ENCODE measurements at places on chromosomes 5 and 9.
A peak's percentile ranks its signal among the peaks of the same experiment; 100 is the strongest.

GRCh38 chr5:41754857-41755256 lies 115.4 kb downstream of the OXCT1 start:
- no peak for DNase-seq

DNA sequence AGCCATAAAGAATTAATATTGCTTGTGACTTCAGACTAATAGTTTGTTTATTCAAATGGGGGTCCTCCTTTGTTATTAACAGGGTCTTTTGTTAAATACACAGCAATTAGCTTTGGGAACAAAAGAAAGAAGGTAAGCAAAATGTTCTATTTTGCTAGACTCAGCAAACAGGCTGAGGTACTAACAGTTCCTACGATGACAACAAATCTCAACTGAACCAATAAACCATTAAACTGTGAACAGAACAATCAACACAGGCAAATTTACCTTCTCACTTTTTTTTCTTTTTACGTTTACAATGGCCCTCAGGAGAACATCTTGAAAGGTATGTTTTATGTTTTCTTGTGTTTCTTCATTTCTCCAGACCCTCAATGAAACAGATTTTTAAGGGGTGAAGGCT lies 207.2 kb downstream of the NFIB start:
- no peak for DNase-seq

- no peak for DNase-seq
These were observed 66.9 kb upstream of the EPB41L4A start for GRCh38 chr5:112485934-112486355.

DNA sequence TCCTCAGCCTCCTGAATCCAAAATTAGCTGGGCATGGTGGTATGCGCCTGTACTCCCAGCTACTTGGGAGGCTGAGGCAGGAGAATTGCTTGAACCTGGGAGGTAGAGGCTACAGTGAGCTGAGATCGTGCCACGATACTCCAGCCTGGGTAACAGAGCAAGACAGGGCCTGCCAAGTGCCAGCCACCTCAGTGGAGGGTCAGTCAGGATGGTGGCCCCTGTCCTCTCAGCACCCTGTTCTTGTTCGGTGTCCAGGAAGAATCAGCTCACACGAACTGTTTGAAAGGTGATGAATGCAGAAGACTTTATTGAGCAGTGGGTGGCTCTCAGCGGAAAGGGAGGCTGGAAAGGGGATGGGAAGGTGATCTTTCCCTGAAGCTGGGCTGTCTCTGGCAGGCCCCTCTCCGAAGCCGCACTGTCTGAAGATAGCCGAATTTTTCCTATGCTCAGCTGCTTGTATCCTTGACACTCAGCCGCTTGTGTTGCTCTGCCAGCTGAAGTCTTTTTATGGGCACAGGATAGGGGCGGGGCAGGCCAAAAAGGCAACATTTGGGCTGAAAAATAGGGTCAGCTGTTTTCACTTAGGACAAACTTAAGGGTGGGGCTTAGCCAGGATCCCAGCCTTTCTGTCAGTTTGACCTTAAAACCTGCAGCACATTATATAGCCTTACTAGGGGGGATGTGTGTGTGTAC lies 50.9 kb downstream of the UBE2R2 start:
- DNase-seq: no peak

DNA sequence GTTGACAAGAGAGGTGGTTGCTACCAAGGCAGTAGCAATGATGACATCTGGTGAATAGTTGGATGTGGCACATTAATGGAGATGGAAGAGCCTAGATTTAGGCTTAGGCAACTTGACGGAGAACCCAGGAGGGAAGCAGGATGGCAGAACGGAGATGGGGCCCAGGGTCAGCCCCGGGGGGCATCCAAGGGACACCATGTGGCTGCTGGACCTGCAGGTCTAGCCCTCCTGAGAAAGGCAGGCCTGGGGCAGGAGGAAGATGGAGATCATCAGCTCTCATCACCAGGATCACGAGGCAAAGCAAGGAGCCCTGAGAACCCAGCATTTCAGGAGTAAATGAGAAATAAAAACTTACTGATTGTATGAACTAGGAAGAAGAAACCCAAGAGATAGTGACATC lies 216.2 kb downstream of the AUH start:
- no peak for DNase-seq

DNA sequence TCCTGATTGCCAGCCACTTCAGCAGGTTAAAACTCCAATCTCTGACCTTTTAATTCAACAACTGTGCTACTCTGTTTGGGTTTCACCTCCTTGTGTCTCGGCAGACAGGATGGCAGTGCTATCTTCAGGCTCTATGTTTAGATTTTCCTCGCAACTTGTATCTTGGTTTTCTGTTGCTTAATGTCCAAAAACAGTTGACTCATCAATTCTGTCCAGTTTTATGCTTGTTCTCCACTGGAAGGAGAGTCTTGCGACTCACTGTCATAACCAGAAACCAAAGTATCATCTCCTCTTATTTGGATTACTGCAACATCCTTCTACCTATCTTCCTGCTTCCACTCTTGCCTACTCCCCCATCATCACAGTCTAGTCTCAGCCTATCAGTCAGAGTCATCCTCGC lies 130.9 kb upstream of the ADAMTS16 start:
- no peak for DNase-seq

DNA sequence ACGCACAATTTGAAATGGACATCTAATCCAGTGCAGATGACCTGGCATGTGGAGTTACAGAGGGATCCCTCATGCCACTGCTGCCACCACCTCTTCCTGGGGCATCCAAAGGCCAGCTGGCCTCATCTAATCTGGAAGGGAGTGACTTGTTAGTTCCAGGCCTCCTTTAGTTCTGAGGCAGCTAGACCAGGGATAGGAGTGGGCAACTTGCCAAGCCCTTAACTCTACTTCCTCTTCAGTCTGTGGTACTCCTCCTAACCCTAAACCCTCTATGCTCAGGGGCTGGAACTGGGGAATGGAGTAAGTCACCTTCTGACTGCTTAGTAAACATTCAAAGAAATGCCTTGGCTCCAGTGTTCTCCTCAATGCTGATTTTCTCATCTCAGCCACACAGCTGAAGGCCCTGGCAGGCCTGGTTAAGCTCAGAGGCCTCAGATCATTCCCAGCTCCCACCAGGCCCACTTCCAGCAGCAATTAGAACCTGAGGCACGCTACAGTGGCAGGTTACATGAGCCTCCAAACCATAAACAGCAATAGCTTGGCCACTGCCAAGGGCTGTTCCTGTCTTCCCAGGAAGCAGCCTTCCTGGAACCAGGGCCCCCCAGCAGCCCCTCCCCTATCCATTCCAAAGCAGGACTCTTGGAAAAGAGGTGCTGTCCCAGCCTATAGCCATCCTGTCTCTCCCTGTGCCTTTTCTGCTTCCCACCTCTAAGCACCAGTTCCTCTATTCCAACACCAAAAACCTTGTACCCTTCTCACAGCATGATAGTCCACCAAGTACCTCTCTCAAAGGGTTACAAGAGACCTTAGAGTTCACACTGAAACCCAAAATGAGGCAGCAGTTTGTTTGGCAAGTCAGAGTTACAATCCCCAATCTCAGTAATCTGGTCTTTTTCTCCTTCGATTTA lies 2.0 kb downstream of the EIF4EBP3 start:
- no peak for DNase-seq

GRCh38 chr5:95647886-95648860 lies 1.6 kb downstream of the RFESD start:
- DNase-seq: no peak

DNA sequence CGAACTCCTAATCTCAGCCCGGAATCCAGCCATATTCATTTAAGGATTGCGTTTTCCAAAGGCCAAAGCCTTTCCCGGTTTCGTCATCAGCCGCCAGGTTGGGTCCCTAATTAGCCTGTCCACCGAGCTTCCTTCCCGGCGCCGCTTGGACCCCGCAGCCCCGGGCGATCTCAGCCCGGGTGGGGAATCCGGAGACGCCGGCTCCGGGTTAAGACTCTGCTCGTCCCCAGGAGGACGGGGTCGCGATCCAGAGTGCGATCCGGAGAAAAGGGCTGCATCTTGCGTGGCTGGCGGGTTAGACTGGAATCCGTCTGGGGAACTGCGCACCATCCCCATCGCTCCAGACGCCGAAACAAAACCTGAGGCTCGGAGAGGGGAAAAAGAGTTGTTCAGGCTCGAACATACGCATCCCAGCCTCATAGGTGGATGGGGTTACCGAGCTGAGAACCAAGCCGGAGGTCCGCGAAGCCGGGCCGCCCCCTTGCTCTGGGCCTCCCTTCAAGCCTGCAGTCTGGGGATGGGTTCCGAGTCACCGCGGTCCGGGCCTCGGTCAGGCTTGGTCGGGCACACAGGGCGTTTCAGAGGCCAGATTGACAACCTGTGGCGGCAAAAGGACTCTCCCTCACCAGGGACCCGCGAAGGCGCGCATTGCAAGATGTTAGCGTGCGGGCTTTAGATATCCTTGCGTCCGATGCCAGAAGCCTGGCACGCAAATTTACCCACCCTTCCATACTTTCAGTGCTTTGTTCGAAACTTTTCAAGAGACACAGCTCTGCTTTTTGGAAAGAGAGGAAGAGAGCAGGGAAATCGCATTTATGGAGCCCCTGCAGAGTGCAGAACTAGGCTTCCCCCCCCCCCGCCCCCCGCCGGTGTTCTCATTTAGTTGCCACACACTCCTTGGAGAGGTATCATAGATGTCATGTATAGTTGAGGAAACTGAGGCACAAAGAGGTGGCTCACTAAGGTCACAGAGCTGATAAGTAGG lies 7.9 kb downstream of the MSX2 start:
- no peak for DNase-seq

- DNase-seq: no peak
These were observed 89.4 kb downstream of the MACROH2A1 start for GRCh38 chr5:135309391-135310327.

GRCh38 chr5:172939071-172939470 lies 20.2 kb upstream of the RPL26L1 start:
- no peak for DNase-seq

GRCh38 chr5:74310997-74311930 lies 329.3 kb downstream of the ENC1 start:
- DNase-seq: no peak

- DNase-seq: no peak
These were observed 8.4 kb downstream of the ZNF474 start for GRCh38 chr5:122137702-122138101.

DNA sequence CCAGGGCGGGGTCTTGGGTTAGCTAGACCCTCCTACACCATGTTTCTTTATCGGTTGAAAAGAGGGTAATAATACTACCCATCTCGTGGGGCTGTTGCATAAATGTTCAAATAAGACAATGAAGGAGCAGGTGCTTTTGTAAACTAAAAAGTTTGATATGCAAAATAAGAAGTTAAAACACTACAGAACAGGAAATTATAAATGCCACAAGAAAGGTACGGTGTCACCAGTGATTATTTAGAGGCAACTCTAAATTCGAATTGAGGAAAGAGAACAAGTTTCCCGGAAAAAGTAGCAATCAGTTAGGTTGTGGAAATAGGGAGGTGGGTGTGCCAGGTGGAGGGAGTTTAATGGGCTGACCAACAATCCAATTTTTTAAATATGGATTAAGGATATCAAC lies 2.5 kb upstream of the PHF19 start:
- DNase-seq: no peak

DNA sequence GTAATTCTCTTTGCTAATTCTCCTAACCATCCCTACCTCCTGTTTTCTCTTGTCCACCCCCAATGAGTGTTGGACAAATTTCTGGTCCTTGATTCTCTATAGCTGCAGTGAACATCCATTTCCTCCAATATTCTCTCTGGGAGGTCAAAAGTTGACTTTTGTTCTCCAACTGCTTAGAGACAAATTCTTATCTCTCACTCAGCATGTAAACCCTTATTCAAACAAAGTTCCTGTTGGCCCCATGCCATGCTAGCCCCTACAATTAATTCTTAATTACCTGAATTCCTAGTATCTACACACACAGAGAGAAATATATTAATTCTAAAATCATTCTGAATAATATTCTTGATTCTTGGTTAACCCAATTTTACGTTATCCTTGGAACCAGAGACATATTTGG lies 472.9 kb upstream of the ACTBL2 start:
- no peak for DNase-seq

GRCh38 chr5:133356984-133357421 lies 255.3 kb downstream of the FSTL4 start:
- DNase-seq: no peak

DNA sequence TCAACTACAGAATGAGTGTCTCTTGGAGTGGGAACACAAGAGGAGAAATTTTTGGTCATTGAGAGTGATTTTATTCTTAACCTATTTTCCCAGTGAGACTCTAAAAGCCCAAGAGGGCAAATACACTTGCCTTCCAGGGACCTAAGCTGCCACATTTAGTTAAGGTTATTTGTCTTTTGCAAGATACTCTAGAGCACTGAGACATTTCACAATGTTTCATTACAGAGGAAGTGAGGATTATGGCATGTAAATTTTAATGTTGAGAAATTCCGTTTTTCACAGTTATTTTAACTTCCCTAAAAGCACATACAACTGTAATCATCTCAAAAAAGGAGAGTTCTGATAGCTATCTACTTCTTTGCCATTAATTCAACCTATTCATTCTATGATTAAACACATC lies 38.7 kb upstream of the RAB3C start:
- DNase-seq: no peak

GRCh38 chr5:126924331-126925033 lies 105.9 kb downstream of the MARCHF3 start:
- no peak for DNase-seq

- no peak for DNase-seq
These were observed 50.7 kb upstream of the SLC25A51 start for GRCh38 chr9:37954581-37954981.

- DNase-seq: no peak
These were observed 225.4 kb upstream of the DAB2 start for GRCh38 chr5:39650008-39650762.

DNA sequence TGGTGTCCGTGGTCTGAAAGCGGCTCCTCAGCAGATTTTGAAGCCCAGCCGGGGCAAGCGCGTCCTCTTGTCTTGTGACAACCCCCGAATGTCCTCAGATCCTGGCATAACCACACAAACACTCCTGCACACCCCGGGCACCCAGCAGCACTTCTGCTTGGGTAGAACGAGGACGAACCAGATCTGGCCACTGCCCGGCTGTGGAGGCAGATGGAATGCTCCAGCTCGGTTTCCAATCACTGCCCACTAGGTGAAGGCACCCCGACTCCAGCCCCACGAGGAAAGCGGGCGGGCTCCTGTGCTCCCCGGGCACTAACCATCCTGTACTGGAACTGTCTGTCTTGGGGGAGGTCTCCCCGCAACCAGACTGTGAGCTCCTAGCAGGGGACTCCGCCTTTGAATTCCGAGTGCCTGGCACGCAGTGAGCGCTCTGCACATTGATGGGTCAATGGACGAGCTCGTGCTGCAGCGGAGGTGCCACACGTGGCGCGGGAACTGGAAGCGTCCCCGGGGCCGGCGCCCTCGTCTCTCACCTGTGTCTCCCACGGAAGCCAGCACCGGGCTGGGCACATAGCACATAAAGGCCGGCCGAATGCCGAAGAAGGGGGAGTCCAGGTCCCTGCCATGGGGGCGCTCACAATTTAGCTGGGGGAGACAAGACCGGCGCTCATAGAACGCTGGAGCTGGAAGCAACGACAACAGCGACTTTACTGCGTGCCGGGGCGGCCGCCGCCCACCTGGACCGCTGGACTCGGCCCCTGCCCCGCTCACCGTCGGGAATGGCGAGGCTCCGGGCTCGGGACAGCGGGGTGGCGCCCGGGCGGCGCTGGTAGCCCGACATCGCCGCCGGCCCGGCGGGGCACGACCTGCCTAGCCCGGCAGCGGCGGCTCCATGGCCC lies 608 bp downstream of the ENTR1 start:
- peak; percentile 57 for DNase-seq

GRCh38 chr5:127685662-127686061 lies 17.5 kb upstream of the CCDC192 start:
- no peak for DNase-seq
